ENCODE measurements at places on chromosomes 16 and 17. TPM values are rescaled to one million over a fixed set of nuclear protein-coding genes. Genes with fewer than 3 reads are reported as not detected.
A peak's percentile ranks its signal among the peaks of the same experiment; 100 is the strongest.

Gene TIGD7
- 4.8 TPM for total RNA-seq

Gene C16orf92
- not detected for total RNA-seq

Gene C16orf89
- not detected for total RNA-seq

Gene ABCC12
- total RNA-seq: not detected

Gene HSPB9
- total RNA-seq: not detected

Gene EPX
- total RNA-seq: not detected

Gene PDP2
- total RNA-seq: 16.0 TPM

Gene MAPK7
- 14.6 TPM for total RNA-seq

GRCh38 chr17:74646231-74646630 lies 22.7 kb upstream of the CD300E start:
- H3K36me3 ChIP-seq: no peaks in the 10 kb centered on the region
- DNase-seq: no peak
- H3K27me3 ChIP-seq: no peaks in the 10 kb centered on the region
- H3K4me3 ChIP-seq: no peak overlapping the region
- H3K4me1 ChIP-seq: no peaks in the 10 kb centered on the region

DNA sequence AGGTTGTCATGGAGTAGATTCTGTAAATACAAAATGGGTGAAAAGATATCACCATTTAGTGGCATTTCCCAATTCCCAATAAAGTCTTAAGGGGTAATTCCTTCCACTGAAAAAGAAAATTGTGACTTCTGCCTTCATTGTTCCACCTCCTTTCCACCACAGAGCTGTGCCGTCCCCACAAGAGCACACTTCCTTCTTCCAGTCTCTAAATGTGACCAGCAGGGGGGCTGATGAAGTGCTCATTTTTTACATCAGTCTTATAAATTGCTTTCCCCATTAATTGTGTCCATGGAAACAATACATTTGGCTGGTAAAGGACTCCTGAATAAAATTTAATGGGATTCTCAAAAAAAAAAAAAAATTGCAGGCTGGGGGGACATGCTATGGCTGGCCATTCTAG lies 260.8 kb upstream of the PSMD7 start:
- H3K27me3 ChIP-seq: no peaks in the 10 kb centered on the region
- H3K27ac ChIP-seq: no peak overlapping the region
- H3K4me3 ChIP-seq: no peak overlapping the region

DNA sequence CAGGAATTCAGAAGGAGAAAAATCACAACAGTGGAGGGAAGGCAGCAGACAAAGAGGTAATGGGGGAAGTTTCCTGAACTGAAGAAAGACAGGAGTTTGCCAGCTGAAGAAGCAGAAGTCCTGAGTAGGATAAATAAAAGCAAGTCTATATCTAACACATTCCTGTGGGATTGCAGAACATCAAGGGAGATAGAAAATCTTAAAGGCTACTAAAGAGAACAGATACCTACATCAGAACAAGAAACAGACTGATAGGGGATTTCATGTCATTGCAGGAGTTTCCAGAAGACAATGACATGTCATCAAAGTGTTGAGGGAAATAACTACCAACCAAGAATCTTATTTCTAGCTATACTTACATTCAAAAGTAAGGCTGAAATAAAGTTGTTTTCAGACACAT lies 21.3 kb upstream of the CRYBA1 start:
- H3K4me3 ChIP-seq: no peak overlapping the region
- no peak overlapping the region for H3K27ac ChIP-seq
- no peak for DNase-seq
- H3K36me3 ChIP-seq: no peaks in the 10 kb centered on the region
- no peaks in the 10 kb centered on the region for H3K4me1 ChIP-seq

GRCh38 chr16:46928811-46929210 lies 44.6 kb downstream of the GPT2 start:
- H3K27me3 ChIP-seq: peaks cover 9% of the 10 kb centered on the region
- no peaks in the 10 kb centered on the region for H3K4me1 ChIP-seq
- no peak overlapping the region for H3K4me3 ChIP-seq
- DNase-seq: no peak
- no peaks in the 10 kb centered on the region for H3K36me3 ChIP-seq

DNA sequence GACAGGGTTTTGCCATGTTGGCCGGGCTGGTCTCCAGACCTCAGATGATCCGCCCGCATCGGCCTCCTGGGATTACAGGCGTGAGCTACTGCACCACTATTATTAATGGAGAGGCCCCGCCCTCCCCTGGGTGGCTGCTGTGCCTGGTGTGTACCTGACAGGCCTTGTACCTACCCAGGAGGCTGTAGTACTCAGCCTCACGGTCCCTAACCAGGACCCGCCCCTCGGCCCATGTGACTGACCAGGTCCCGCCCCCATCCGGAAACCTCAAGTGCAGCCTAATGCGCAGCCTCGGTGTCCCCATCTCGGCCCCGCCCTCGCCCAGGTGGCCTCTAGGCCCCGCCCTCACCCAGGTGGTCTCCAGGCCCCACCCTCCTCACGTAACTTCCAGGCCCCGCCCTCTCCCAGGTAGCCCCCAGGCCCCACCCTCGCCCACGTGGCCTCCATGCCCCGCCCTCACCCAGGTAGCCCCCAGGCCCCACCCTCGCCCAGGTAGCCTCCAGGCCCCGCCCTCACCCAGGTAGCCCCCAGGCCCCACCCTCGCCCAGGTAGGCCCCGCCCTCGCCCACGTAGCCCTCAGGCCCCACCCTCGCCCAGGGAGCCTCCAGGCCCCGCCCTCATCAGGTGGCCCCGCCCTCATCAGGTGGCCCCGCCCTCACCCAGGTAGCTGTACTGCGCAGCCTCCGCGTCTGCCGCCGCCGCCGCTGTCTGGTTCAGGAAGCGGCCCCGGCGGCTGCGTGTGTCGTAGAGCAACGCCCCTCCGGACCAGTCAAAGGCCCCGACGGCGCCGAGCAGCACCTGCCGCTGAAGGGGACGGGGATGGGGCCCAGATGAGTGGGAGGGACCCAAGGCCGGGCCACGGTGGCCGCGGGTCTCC lies 31.0 kb downstream of the HASPIN start:
- peaks cover 45% of the 10 kb centered on the region for H3K4me1 ChIP-seq
- H3K27me3 ChIP-seq: no peaks in the 10 kb centered on the region
- peak overlapping the region; percentile 62 for H3K27ac ChIP-seq

GRCh38 chr16:71542377-71542776 lies 16.2 kb downstream of the CHST4 start:
- H3K4me3 ChIP-seq: no peak overlapping the region
- peak; percentile 44 for DNase-seq
- H3K27me3 ChIP-seq: peaks cover 2% of the 10 kb centered on the region
- no peaks in the 10 kb centered on the region for H3K36me3 ChIP-seq
- no peak overlapping the region for H3K27ac ChIP-seq

DNA sequence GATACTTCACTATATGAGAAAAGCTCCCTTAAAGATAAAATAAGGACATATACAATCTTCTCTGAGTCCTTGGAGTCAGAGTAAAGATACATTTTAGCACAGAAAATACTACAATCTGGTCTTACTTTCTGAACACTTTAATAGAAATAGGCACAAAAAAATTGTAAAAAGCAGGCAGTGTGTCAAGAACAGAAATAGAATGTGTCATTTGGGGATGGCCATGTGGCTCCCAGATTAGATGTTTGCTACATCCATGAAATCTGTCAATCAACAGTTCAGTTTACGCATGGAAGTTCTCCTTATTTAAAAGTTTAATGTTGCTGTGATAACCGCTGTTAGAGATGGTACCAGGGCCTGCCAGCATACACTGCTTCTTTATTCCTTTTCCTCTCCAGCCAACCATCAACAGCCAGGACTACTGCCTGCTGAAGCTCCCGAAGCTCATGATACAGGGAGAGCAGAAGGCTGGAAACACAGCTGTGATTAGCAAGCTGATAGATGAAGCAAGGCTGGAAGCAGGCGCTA lies 278.5 kb downstream of the CEP112 start:
- no peaks in the 10 kb centered on the region for H3K4me1 ChIP-seq
- H3K4me3 ChIP-seq: no peak overlapping the region
- no peaks in the 10 kb centered on the region for H3K36me3 ChIP-seq
- H3K27ac ChIP-seq: no peak overlapping the region
- no peak for DNase-seq

- no peaks in the 10 kb centered on the region for H3K4me1 ChIP-seq
- H3K36me3 ChIP-seq: no peaks in the 10 kb centered on the region
- no peak overlapping the region for H3K4me3 ChIP-seq
- no peak for DNase-seq
- H3K27me3 ChIP-seq: peaks cover 47% of the 10 kb centered on the region
Observed at GRCh38 chr17:49018748-49019147, 21.6 kb downstream of the IGF2BP1 start.

- no peaks in the 10 kb centered on the region for H3K36me3 ChIP-seq
- H3K27ac ChIP-seq: no peak overlapping the region
- no peaks in the 10 kb centered on the region for H3K4me1 ChIP-seq
- no peaks in the 10 kb centered on the region for H3K27me3 ChIP-seq
- H3K4me3 ChIP-seq: no peak overlapping the region
Observed at GRCh38 chr17:76935331-76935730, 67.1 kb downstream of the MGAT5B start.

DNA sequence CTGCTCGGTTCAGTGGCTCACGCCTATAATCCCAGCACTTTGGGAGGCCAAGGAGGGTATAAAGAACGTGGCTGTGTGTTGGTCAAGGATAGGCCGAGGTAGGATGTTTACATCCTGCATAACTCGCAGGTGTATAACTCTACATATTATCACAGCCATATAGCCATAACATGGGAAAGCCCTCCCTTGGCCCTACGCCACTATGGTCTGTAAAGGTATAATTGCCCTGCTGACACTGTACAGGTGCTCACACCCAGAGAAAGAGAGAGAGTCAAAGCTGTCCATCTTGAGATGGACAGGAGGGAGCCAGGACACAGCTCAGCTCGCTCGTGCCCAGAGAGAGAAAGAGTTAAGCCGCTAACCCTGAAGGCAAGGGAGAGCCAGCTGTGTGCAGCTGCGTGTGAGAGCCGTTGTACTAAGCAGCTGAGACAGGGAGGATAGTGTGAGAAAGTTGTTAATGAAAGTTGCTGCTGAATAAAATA lies 30.4 kb upstream of the DHX8 start:
- H3K27ac ChIP-seq: no peak overlapping the region
- DNase-seq: no peak

- peak overlapping the region; percentile 72 for H3K4me3 ChIP-seq
- H3K4me1 ChIP-seq: peaks cover 50% of the 10 kb centered on the region
- DNase-seq: no peak
- peak overlapping the region; percentile 63 for H3K27ac ChIP-seq
Observed at GRCh38 chr17:79008666-79009387, 737 bp downstream of the CANT1 start.

- DNase-seq: peak; percentile 76
- H3K4me3 ChIP-seq: peak overlapping the region; percentile 81
- peaks cover 65% of the 10 kb centered on the region for H3K4me1 ChIP-seq
- H3K36me3 ChIP-seq: peaks cover 11% of the 10 kb centered on the region
- H3K27me3 ChIP-seq: no peaks in the 10 kb centered on the region
Observed at GRCh38 chr16:89722392-89723278, 1.3 kb downstream of the ZNF276 start.

GRCh38 chr17:66963909-66964771 lies at the start of gene CACNG4:
CACNG4 (plus strand) TSS chr17:66964707; CDS start chr17:66964912, 205 bp downstream.
- H3K4me3 ChIP-seq: no peak within 1 kb of the TSS
- H3K36me3 ChIP-seq: no peaks in the 10 kb centered on the region
- no peaks in the 10 kb centered on the region for H3K4me1 ChIP-seq
- DNase-seq: no peak

DNA sequence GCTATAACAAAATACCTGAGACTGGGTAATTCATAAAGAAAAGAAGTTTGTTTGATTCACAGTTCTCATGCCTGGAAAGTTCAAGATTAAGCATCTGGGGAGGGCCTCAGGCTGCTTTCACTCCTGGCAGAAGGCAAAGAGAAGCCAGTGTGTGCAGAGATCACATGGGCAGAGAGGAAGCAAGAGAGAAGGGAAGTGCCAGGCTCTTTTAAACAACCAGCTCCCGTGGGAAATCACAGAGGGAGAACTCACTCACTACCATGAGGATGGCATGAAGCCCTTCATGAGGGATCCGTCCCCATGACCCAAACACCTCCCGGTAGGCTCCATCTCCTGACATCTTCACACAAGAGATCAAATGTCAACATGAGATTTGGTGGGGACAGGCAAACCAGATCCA lies 501.6 kb downstream of the MAF start:
- no peaks in the 10 kb centered on the region for H3K27me3 ChIP-seq
- DNase-seq: no peak
- no peak overlapping the region for H3K4me3 ChIP-seq
- H3K36me3 ChIP-seq: no peaks in the 10 kb centered on the region
- H3K4me1 ChIP-seq: peaks cover 5% of the 10 kb centered on the region

GRCh38 chr17:28199728-28200127 lies 119.3 kb upstream of the TMEM97 start:
- no peak for DNase-seq
- no peak overlapping the region for H3K4me3 ChIP-seq
- H3K36me3 ChIP-seq: no peaks in the 10 kb centered on the region
- H3K27me3 ChIP-seq: peaks cover 7% of the 10 kb centered on the region
- no peak overlapping the region for H3K27ac ChIP-seq

- peaks cover 2% of the 10 kb centered on the region for H3K4me1 ChIP-seq
- no peak for DNase-seq
- H3K27ac ChIP-seq: no peak overlapping the region
Observed at GRCh38 chr16:12433691-12434390, 369.8 kb downstream of the CPPED1 start.

GRCh38 chr16:82643136-82643535 lies 16.4 kb downstream of the CDH13 start:
- no peaks in the 10 kb centered on the region for H3K36me3 ChIP-seq
- H3K4me3 ChIP-seq: no peak overlapping the region
- peaks cover 3% of the 10 kb centered on the region for H3K4me1 ChIP-seq
- no peak for DNase-seq
- H3K27ac ChIP-seq: no peak overlapping the region
- no peaks in the 10 kb centered on the region for H3K27me3 ChIP-seq

DNA sequence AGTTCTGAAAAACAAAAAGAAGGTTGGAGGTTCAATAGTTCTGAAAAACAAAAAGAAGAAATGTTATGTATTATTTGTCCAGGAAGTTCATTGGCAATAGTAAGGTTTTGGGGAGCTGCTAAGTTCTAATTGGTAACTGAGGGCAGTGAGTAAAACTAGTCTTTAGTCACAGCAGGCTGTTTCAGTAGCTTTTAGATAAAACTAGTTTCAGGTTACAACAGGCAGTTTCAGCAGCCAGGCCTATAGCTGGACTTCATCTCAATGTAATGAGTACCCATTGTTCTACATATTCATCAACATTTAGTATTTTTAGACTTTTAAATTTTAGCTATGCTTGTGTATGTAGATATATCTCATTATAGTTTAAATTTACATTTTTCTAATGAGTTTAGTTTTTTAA lies 639.3 kb downstream of the TOX3 start:
- H3K36me3 ChIP-seq: no peaks in the 10 kb centered on the region
- H3K4me1 ChIP-seq: no peaks in the 10 kb centered on the region
- no peak for DNase-seq
- no peak overlapping the region for H3K27ac ChIP-seq
- H3K27me3 ChIP-seq: no peaks in the 10 kb centered on the region

DNA sequence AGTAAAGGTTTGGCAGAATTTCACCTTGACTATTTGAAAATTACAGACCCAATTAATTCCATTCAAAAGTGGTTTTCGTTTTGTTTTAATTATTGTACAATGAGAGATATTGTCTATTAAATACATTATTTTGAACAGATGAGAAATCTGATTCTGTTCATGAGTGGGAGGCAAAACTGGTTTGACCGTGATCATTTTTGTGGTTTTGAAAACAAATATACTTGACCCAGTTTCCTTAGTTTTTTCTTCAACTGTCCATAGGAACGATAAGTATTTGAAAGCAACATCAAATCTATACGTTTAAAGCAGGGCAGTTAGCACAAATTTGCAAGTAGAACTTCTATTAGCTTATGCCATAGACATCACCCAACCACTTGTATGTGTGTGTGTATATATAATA lies 72.6 kb downstream of the CDK12 start:
- H3K27ac ChIP-seq: no peak overlapping the region
- peaks cover 5% of the 10 kb centered on the region for H3K4me1 ChIP-seq
- DNase-seq: no peak
- peaks cover 38% of the 10 kb centered on the region for H3K36me3 ChIP-seq
- H3K4me3 ChIP-seq: no peak overlapping the region
- no peaks in the 10 kb centered on the region for H3K27me3 ChIP-seq
